SHP77 treated with DMSO at 0.1 percent for 48 hours (cell line): ENCODE measurements at places on chromosomes 1 and 21.

- DNase-seq, result no peak
Observed at GRCh38 chr1:151369302-151369610, 3.2 kb downstream of the SELENBP1 start.

DNA sequence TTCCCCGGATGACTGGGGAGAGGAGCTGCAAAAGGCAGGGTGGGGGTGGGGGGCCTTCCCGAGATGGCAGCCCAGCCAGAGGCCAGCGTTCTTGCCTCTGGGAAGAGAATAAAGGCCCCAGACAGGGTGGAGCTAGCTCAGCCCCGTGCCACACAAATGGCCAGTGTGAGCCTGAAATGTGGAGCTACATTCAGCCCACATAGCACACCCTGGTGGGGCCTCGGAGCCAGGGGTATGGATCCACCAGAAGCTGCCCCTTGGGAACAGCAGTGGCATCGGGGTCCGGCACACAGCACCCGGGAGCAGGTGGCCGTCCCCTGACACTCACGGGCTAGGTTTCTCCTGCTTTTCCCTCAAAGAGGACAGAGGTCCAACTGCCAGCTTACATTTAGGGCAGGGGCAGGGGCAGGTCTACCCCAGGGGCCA, 93.9 kb downstream of the PDE9A start:
- no peak for DNase-seq

GRCh38 chr1:9699361-9699760, 47.8 kb downstream of the PIK3CD start:
- DNase-seq, result no peak

DNA sequence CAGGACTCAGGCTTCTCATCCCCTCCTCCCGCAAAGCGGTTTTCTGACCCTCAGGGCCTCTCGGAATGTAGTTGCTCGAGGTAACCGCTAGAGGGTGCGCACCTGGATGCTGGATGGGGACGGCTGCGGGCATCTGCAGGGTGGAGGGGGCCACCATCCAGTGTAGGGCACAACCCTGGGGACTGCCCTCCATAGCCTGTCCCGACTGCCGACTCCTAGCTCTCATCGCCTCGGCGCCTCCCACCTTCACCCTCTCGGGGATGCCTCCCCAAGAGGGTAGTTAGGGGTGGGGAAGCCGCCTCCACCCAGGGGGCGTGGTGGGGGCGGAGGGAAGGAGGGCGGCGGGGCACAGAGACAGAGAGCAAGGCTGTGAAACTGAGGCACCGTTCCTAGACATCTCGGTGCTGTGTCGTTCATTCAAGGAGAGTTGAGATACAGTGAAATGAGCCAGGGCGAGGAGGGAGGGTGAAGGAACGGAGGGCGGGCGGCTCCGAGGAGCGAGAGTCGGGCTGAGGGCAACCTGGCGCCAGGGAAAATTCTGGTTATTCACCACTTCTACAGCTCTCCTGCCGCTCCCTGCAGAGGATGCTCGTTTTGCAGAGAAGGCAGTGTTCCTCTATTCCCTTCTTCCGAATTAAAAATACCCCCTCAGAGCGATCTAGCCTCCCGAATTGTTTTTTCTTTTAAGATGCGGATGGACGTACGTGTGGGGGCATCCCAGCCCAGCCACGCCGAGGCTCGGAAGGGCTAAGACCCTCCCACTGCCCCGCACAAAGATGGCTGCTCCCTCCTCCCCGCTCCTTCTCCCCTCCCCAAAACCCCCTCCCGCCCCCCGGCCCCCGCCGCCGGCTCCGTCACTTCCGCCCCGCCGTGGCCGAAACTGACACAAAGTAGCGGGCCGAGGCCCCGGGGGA, at the start of gene ATP8B2:
Gene ATP8B2, plus strand, starts transcription at position 857 of the 914 bp plus-strand sequence. CDS start 2,617 bp downstream, outside the sequence.
- peak; percentile 81 for DNase-seq

DNA sequence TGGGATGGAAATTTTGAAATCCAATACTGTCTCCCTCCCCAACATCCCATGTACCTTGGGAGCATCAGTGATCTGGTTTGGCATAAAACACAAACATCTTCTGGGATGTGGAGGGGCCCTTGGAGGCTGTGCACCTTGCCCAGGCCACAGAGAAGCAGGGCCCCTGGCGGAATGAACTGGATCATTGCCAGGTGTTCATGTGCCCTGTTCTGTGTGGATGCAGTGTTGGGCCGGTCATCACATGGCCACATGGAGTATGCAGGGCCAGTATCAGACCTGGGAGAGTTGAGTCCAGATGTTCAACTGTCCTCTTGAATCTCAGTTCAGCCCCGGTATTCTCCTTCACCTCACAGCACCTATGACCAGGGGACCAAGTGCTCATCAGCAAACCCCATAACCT, 26.9 kb downstream of the ARHGEF10L start:
- DNase-seq, result no peak

DNA sequence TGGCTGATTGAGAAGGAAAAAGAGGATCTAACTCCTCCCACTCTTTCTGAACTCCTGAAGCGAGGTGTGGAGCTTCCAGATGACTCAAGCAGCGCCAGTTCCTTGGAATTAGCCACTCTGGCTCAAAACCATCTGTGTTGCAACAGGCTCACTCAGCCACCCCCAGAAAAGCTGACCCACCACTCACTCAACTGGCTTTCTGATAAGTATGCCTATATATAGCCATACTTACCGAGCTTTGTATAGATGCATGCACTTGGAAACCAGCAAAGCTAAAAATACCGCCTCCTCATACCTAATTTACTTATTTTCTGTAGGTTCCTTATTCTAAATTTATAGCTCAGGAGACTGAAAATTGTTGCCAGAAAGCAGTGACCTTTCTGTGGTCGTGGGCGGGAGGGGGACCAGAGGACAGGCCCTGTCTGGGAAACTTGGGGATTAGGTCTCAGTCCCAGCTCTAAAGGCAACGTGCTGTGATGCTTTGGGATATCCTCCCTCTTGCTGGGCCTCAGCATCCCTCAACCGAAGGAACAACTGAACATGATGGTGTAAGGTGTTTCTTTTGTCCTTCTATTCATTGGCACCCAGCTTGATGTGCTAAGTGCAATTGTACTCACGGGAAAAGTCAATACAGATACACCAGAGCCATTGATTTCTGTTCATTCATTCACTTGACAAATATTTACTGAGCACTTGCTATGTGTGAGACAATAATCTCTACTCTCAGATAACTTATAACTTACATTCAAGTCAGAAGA, 65.7 kb downstream of the NENF start:
- peak; percentile 32 for DNase-seq

DNA sequence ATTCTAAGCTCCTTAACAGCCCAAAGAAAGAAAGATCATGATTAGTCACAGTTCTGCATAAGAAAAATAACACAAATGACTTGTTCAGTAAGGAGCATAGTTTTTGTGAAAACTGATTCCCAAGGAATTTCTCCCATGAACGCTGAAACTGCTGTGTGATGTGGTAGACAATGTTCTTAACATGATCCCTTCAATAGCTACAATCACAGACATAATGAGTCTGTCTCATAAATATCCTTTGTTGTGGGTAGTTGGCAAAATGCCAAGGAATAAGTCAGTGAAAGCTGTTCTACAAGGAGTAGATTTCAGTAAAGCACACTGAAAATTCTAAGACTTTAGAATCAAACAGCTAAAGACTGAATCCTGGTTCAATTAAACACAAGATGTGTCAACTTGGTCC, 404.8 kb downstream of the HLX start:
- peak; percentile 35 for DNase-seq

GRCh38 chr1:34924759-34925555, 4.5 kb downstream of the DLGAP3 start:
- DNase-seq, result no peak

GRCh38 chr1:164191191-164191590, 367.8 kb upstream of the PBX1 start:
- no peak for DNase-seq

DNA sequence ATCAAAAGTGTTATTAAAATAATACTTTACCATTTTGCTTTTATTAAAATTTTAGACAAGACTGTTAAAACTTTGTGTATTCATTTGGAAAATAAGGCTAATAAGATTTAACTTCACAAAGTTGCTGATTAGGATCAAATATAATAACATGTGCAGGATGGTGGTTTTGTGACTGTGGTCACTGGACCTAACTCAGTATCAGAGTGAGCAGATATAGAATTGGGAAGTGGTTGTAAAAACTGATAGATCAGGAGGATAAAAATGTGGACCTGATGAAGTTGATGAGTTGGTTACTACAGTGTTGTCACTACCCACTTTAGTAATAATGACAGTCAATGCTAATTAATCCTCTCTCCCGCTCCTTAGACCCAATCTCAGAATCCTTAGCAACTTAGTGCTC, 186.4 kb downstream of the AKT3 start:
- DNase-seq, result no peak

DNA sequence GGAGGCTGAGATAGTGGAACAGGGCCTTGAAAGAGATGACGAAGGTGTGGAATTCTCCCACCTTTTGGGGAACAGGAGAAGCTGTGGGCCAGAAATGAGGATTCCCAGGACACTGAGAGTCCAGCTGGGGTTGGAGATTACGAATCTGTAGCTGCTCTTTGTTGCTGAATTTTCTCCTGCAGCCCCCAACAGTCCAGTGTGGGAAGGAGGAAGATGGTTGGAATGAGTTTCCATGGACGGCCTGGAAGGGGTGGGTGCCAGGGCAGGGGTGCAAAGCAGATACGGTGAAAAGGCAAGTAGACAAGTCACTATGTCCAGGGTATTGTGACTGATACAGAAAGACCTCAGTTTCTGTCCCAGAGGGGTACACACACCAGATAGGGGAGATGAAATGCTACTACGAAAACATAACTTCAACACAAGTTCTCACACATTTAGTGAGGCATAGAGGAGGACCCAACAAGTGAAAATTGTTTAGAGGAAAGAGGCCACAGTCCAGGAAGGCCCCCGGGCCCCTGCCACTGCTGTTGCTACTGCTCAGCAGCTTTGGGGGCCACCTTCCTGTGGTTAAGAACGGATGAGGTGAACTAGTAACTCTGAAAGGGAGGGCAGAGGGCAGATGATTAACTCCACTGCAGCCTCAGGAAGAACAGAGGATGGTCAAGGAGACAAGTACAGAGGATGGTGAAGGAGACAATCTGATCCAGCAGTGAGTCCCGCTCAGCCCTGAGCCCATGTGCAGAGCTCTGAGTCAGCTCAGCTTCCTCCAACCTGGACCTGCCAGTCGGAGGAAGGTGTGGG, 7.3 kb downstream of the CD244 start:
- no peak for DNase-seq

DNA sequence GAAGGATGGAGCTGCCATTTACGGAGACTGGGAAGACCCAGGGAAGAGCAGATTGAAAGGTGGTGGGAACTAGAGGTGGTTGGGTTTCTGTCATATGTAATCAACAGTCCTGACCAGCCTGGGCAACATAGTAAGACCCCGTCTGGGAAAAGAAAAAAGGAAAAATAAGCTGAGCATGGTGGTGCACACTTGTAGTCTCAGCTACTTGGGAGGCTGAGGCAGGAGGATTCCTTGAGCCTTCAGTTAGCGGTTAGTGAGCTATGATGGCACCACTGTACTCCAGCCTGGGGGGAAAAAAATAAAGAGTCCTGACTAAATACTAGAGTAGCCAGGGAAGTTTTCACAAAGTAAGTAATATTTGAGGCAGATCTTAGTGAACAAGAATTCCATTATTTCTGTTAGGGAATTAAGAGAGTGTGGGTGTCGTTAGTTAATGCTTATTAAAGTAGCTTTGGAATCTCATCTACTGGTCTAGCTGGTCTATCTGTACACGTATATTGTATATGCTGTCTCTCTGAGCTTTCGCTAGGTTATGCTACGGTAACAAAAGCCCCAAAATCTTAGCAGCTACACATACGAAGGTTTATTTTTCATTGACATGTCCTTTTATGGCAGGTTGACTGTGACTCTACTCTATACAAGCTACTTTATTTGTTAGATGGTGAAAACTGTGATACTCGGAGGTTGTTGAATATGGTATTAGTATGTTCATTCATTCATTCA, 4.4 kb downstream of the NBPF1 start:
- DNase-seq, result no peak

- DNase-seq, result no peak
Observed at GRCh38 chr1:91718368-91718767, 167.6 kb downstream of the TGFBR3 start.

DNA sequence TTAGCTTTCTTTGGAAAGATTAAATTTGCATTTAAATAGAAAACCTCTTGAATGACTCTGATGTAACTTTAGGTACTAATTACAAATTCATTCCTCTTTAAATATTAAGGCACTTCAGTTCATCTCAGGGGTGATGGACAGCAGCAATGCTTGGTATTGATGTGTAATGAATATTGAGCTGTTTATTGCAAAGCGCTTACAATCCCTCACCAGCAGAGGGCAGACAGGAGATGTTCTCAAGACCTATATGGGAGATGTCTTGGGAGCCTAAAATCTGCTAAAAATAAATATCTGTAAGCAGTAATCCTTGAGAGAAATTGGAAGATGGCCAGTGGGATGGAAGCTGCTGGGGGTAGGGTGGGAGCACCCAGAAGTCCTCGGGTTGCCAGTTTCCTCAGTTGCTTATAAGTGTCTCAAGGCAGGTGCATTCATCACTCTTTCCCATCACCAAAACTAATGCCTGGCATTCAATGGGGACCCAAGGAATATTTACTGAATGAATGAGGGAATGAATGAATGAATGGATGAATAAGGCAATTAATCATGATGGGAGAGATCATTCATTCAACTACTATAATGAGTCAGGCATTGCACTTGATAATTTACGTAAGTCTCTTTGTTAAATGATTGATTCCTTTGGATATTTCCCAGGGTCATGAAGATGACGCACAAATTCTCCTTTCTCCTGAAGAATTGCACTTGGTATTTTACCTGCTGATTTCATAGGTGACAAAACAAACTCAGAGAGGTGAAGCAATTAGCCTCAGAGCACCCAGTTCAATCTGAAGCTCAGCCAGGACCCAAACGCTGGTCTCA, 2.3 kb downstream of the KLHDC8A start:
- no peak for DNase-seq

DNA sequence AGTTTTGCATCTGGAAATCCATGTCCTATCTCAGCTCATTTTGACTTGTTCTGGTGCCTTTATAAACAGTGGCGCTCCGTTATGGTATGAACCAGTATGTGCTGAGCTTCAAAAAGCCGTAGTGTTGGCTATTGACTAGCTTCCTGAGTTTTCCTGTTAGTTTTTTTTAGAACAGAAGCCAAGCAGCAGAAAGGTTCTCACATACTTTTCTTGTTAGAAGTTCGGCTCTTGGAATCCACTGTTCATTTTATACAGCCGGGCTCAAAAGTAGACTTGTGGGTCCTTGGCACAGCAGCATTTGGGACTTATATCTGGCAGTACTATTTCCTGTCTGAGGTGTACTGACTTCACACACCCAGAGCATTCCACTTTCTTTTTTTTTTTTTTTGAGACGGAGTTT, 63.8 kb downstream of the TBCE start:
- no peak for DNase-seq

GRCh38 chr1:200108659-200109058, 81.1 kb downstream of the NR5A2 start:
- no peak for DNase-seq
